Left lobe of liver (tissue), 2 donors: ENCODE measurements at places on chromosomes 4 and X. TPM values are rescaled to one million over a fixed set of nuclear protein-coding genes. Genes with fewer than 3 reads are reported as not detected.

The EVC2 gene
- 0.75 TPM for total RNA-seq

DNA sequence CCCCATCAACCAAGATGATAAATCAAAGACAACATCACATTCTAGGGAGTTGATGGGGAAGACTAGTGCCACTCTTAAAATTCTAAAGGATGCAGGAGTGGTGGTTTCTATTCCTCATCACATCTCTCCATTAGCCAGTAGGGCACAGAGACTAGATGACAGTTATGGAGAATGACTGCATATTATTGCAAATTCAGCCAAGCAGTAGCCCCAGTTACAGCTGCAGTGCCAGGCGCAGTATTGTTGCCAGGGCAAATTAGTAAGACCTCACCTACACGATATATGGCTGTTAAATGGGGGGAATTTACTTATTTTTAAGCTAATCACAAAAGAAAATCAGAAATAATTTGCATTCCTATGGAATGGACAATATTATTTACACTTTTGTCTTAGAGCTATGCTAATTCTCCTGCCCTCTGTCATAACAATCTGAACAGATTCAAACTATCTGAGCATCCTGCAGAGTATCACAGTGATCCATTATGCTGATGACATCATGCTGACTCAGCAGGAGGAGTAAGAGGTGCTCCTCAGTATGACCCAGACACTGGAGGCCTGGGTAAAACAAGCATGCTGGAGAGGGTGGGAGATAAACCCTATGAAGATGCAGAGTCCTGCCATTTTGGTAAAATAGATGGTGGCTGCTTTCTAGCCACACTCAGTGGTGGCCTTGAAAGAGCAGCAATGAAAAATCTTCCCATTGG, 24.7 kb downstream of the ETNPPL start:
- DNase-seq: no peak

The POU3F4 gene
- total RNA-seq: not detected

The USP17L17 gene
- not detected for total RNA-seq

GRCh38 chr4:173745765-173746164, 215.7 kb upstream of the HAND2 start:
- DNase-seq: no peak

The FRMD7 gene
- 0.05 TPM for total RNA-seq

GRCh38 chr4:25088093-25088952, 57.6 kb upstream of the LGI2 start:
- DNase-seq: no peak

The SPANXD gene
- not detected for total RNA-seq
